ENCODE measurements at places on chromosomes 1 and 21. TPM values are rescaled to one million over a fixed set of nuclear protein-coding genes. Genes with fewer than 3 reads are reported as not detected.

GRCh38 chr1:221117548-221117951, 238.3 kb downstream of the HLX start:
- DNase-seq: peak; percentile 68

- no peak for DNase-seq
These were observed 241.1 kb upstream of the KIAA0040 start for GRCh38 chr1:175433532-175434282.

GRCh38 chr1:9316080-9316444, 23.4 kb downstream of the SPSB1 start:
- no peak for DNase-seq

DNA sequence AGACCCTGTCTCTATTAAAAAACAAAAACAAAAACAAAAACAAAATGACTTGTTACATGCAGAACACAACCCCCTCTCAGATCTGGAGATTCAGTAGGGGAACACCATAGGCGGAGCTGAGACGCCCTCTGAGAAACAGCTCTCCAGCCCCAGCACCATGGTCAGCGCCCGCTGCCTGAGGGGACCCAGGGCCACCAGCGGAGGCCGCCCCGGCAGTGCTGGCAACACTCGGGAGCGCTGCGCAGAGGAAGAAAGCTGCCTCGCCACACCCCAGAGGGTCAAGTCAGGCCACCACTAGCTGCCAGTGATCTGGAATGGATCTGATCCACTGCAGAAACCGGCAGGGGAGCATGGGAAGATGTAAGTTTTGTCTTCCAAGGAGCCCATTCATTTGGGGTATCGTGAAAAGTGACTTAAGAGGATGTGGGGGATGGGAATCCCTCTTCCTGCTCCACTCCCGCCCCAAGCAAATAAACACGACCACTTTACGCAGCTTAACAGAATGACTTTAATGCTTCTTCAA, 3.1 kb downstream of the ACTA1 start:
- DNase-seq: peak; percentile 88

- DNase-seq: no peak
These were observed 110.9 kb downstream of the TOMM20 start for GRCh38 chr1:235017719-235018118.

GRCh38 chr21:36700971-36701755, 2.2 kb downstream of the SIM2 start:
- peak; percentile 37 for DNase-seq

- no peak for DNase-seq
These were observed 44.3 kb upstream of the RGL1 start for GRCh38 chr1:183760661-183761060.

GRCh38 chr21:46051821-46052675, 45.9 kb upstream of the COL6A2 start:
- no peak for DNase-seq

GRCh38 chr1:220454155-220454777, 73.7 kb upstream of the MARK1 start:
- DNase-seq: no peak

GRCh38 chr1:220353229-220354012, 81.2 kb upstream of the RAB3GAP2 start:
- DNase-seq: no peak

GRCh38 chr1:41487126-41488039, 2.9 kb upstream of the EDN2 start:
- no peak for DNase-seq

DNA sequence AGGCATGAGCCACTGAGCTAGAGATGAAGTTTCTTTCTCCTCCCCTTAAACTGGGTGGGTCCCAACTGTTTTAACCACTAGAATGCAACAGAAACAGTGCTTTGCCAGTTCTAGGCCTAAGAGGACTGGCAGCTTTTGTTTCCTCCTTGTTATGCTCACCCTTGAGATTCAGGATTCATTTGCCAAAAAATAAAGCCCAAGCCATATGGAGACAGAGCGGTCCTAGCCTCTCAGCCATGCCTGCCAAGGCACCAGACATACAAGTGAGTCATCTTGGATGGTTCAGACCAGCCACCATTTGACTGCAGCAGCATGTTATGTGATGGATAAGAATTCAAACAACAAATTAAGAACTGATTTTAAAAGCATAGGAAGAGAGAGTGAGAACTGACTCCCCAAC, 38.1 kb upstream of the STUM start:
- no peak for DNase-seq

- DNase-seq: no peak
These were observed 65.8 kb downstream of the MEGF6 start for GRCh38 chr1:3545363-3546047.

GRCh38 chr21:38438462-38438893, 59.8 kb downstream of the ERG start:
- peak; percentile 90 for DNase-seq

- DNase-seq: no peak
These were observed 78.0 kb downstream of the MEGF6 start for GRCh38 chr1:3533067-3534048.

- DNase-seq: no peak
These were observed 19.3 kb downstream of the F3 start for GRCh38 chr1:94522304-94522703.

GRCh38 chr1:56095696-56096665, 483.4 kb downstream of the PLPP3 start:
- DNase-seq: peak; percentile 51

GRCh38 chr1:226638608-226639007, 90.0 kb downstream of the STUM start:
- DNase-seq: peak; percentile 53

DNA sequence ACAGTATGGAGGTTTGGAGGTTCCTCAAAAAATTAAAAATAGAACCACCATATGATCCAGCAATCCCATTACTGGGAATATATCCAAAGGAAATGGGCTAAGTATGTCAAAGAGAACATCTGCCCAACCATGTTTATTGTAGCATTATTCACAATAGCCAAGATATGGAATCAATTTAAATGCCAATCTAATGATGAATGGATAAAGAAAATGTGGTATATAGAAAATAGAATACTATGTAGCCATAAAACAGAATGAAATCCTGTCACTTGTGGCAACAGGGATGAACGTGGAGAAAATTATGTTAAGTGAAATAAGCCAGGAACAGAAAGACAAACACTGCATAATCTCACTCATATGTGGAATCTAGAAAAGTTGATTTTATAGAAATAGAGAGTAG, 201.7 kb upstream of the AJAP1 start:
- DNase-seq: no peak

DNA sequence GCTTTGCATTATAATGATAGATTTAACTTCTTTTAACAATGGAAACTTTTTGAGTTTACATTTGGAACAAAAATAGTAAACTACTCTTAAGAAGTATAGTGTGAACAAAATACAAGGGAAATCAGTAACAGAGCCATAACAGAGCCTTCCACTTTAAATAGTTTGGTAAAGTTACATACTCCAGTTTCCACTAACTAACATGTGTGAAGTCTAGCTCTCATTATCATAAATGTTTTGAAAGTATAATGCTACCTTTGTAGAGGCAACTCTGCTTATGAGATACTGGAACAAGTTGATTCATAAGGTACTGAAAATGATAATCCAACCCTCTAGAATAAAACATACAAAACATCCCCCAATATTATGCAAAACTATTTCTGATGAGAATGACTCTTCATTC, 1155.1 kb upstream of the ADGRL2 start:
- DNase-seq: no peak

- no peak for DNase-seq
These were observed 9.1 kb downstream of the OLIG1 start for GRCh38 chr21:33078907-33079582.

GRCh38 chr1:172837816-172838679, 179.1 kb downstream of the FASLG start:
- DNase-seq: no peak

- DNase-seq: no peak
These were observed 369.5 kb upstream of the BRINP3 start for GRCh38 chr1:190847166-190847565.

- no peak for DNase-seq
These were observed 66.8 kb downstream of the XPR1 start for GRCh38 chr1:180698580-180698979.

- no peak for DNase-seq
These were observed 31.1 kb downstream of the A3GALT2 start for GRCh38 chr1:33289858-33290154.

- DNase-seq: no peak
These were observed 15.4 kb upstream of the TSPAN1 start for GRCh38 chr1:46159516-46159915.

DNA sequence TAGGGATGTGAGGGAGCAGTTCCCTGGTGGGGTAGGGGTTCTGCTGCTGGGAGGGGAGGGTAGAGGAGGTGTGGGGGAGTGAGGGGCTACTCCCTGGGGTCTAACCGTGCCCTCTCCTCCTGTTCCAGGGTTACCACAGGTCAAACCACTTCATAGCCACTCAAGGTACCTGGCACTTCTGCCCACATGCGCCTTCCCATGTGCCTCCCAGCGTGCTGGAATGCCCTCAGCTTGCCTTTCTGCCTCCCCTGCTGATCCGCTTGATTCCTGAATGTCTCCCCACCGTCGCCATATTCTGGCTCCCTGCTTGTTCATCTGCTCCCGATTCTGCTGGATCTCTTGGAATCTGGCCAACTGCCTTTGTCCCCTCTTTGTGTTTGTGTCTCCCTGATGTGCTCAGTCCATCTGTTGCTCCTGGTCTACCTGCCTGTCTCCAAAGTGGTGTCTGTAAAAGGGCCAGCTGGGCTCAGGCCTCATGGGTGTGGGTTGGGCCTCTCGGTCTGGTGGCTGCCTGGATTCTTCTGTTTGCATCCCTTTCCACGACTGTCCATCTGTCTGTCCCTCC, 74.4 kb downstream of the PTPRU start:
- DNase-seq: peak; percentile 17

DNA sequence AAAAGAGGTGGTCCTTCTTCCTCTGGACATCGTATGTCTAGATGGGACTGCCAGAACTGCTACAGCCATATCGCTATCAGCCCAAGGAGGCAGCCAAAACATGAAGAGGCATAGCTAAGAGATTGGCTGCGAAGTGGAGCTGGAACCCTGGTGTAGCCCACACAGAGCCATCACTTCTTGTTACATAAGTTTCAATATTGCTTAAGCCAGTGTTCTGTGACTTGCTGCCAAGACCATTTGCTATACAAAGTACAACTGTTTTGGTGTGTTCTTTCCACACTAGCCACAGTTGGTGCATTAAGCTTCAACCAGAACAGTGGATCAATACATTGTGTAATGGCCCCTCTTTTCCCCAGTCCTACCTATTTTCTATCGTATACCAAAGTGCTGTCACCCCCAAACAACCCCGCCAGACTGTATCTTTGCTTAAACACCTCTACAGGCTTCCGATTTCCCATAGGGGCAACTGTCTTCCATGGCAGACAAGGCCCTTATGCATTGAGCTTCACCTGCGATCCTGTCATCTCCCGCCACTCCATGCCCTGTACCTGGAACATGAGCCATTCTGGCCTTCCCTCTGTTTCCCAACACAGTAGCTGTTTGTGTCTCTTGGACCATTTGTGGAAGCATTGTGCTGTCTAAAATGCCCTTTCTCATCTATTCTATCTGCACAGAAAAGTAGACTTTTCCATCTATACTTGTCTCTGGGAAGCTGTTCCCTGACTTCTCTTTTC, 241.8 kb downstream of the TTLL7 start:
- no peak for DNase-seq

- peak; percentile 76 for DNase-seq
These were observed at the start of gene PDE9A for GRCh38 chr21:42653231-42654061. TSS of gene PDE9A (plus strand) at chr21:42653621. CDS start at chr21:42653815, 194 bp downstream.

GRCh38 chr1:146012703-146013558, 8.6 kb downstream of the HJV start:
- DNase-seq: no peak

GRCh38 chr1:80639777-80640533, 1160.8 kb upstream of the ADGRL2 start:
- no peak for DNase-seq

DNA sequence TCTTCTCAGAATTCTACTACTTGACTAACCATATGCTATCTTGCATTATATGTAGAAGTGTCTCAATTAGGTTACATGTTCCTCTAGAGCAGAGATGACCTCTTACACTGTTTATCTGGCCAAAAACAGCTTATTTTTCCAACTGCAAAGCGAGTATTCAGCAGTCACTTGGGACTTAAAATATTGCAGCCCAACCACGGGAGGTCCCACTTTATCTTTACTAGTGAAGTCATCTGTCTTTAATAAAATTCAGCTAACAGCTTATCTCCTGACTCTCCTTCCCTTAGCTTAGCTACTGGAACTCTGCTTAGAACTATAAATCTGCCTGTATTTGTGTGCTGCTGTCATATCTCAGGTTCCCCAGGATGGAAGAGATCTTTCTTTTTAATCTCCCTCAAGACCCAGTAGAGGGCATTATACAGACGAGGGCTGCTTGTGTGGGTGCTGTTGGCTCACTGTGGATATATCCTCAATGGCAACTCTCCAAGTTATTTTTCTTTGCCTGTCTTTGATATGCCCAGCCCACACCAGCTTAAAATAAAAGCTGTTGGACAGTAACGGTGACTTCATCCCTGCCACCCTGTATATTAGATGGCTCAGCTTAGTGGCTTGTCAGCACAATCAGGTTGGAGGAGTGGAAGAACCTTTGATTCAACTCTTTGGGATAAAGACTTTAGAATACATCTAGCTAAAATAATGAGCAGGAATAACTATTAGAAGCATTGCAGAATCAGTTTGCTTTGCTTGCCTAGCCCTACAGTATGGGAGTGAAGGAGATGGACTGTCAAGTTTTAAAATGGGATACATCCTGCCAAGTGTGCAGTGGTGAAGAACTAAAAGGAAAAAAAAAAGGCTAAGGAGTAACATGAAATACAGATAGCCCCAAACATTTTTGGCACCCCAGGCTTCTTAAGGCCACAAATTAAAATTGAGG, 9.6 kb downstream of the ENSA start:
- DNase-seq: no peak

DNA sequence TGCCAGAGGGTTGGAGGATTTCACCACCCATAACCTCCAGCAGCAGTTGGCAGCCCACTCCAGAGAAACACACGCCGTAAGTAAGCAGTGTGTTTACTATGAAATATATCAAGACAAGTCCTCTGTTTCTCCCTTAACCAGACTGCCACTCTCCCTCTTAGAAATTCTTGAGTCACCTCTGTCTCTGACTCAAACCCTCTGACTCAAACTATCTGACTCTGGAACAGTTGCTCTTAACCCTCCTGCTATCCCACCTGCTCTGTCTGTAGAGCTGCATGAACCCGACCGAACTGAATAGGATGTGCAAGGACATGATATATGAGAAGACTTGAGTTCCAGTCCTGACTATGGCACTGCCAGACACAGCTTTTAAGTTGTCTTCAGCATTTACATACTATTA, 14.1 kb downstream of the INPP5B start:
- no peak for DNase-seq

TMEM222 gene
- total RNA-seq: 27.4 TPM

KCNA3 gene
- total RNA-seq: 2.4 TPM

MNDA gene
- 20.3 TPM for total RNA-seq

SPRR4 gene
- total RNA-seq: not detected

SMPDL3B gene
- not detected for total RNA-seq

ETV3L gene
- not detected for total RNA-seq

FOXD3 gene
- total RNA-seq: 0.52 TPM

ZNF683 gene
- 0.65 TPM for total RNA-seq

CYP4A11 gene
- total RNA-seq: 0.16 TPM

HSPA6 gene
- 19.0 TPM for total RNA-seq

OLIG1 gene
- not detected for total RNA-seq

ADIPOR1 gene
- 61.3 TPM for total RNA-seq

LCE1C gene
- total RNA-seq: not detected

PKP1 gene
- 0.16 TPM for total RNA-seq

NPHP4 gene
- total RNA-seq: 7.8 TPM

All from aorta (tissue), 5 donors.